Right lobe of liver (tissue), 6 donors: ENCODE measurements at places on chromosomes 3 and 15. TPM values are rescaled to one million over a fixed set of nuclear protein-coding genes. Genes with fewer than 3 reads are reported as not detected.

The SLC28A2 gene
- 0.30 TPM for total RNA-seq

The HEMK1 gene
- total RNA-seq, result 12.7 TPM

The TRH gene
- total RNA-seq, result not detected

The ALDH1A3 gene
- total RNA-seq, result 5.0 TPM

The TUSC7 gene
- not detected for total RNA-seq

The WDR49 gene
- total RNA-seq, result not detected

The IL16 gene
- 4.4 TPM for total RNA-seq

The CSPG5 gene
- 0.37 TPM for total RNA-seq

The THAP10 gene
- total RNA-seq, result 0.83 TPM

The IGSF11 gene
- total RNA-seq, result not detected

The SYNPR gene
- not detected for total RNA-seq

The TGFBR2 gene
- 49.1 TPM for total RNA-seq

The SUSD5 gene
- total RNA-seq, result 0.05 TPM

The KCNMB3 gene
- 2.3 TPM for total RNA-seq

- H3K4me1 ChIP-seq, result no peaks in the 10 kb centered on the region
- no peak overlapping the region for H3K27ac ChIP-seq
- H3K27me3 ChIP-seq, result no peaks in the 10 kb centered on the region
- H3K36me3 ChIP-seq, result no peaks in the 10 kb centered on the region
- H3K4me3 ChIP-seq, result no peak overlapping the region
Observed at GRCh38 chr3:36248374-36248773, 131.9 kb upstream of the STAC start.

GRCh38 chr15:90214553-90215196 lies 13.5 kb downstream of the SEMA4B start:
- no peaks in the 10 kb centered on the region for H3K27me3 ChIP-seq
- peaks cover 13% of the 10 kb centered on the region for H3K4me1 ChIP-seq
- H3K4me3 ChIP-seq, result no peak overlapping the region
- DNase-seq, result no peak
- no peaks in the 10 kb centered on the region for H3K36me3 ChIP-seq

DNA sequence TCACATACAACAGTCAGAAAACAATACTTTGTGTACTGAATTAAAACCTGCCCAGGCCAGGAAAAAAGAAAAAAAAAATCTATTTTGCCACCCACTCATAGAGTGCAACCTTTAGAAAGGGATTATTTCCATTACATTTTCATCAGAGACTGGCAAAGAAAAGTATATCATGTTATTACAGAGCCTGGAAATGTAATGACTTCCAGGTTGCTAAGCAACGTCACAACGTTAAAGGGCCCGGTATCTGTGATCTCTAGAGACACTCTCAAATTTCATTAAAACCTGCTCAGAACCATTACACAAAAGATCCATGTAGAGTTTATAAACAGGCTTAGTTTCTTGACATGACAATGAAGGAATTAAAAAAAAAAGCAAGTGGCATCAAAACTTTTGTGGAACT lies 170.5 kb downstream of the CTNNB1 start:
- H3K4me3 ChIP-seq, result no peak overlapping the region
- H3K36me3 ChIP-seq, result no peaks in the 10 kb centered on the region
- H3K27me3 ChIP-seq, result no peaks in the 10 kb centered on the region

- peak overlapping the region; percentile 82 for H3K4me3 ChIP-seq
- H3K27me3 ChIP-seq, result no peaks in the 10 kb centered on the region
- no peak for DNase-seq
- H3K27ac ChIP-seq, result peak overlapping the region; percentile 86
- peaks cover 18% of the 10 kb centered on the region for H3K4me1 ChIP-seq
- no peaks in the 10 kb centered on the region for H3K36me3 ChIP-seq
Observed at GRCh38 chr3:150602426-150603152, 532 bp upstream of the SELENOT start.

- H3K4me3 ChIP-seq, result no peak overlapping the region
- H3K4me1 ChIP-seq, result no peaks in the 10 kb centered on the region
- no peaks in the 10 kb centered on the region for H3K36me3 ChIP-seq
- DNase-seq, result no peak
- no peaks in the 10 kb centered on the region for H3K27me3 ChIP-seq
Observed at GRCh38 chr3:47533481-47533880, 20.0 kb upstream of the ELP6 start.

DNA sequence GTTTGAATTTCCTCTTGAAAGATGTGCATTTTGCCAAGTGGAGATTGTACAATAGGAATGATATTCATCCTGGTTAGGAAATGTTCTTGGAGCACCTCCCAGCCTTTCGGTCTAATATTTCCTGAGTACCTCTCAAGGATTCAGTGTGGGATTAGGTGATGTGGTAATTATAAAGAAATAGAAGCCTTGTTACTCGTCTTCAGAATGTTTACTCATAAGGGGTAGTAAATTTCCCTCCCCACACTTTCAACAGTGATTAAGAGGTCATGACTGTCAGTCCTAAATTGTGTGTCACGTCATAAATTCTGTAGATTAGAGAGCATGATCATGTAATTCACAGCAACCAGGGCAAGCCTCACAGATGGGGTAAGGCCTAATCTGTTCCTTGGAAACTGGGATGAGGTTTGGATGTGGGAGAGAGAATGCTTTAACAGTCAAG lies 633.1 kb upstream of the TBL1XR1 start:
- DNase-seq, result no peak
- no peak overlapping the region for H3K4me3 ChIP-seq
- no peaks in the 10 kb centered on the region for H3K27me3 ChIP-seq
- H3K4me1 ChIP-seq, result peaks cover 20% of the 10 kb centered on the region
- H3K36me3 ChIP-seq, result no peaks in the 10 kb centered on the region
- no peak overlapping the region for H3K27ac ChIP-seq

- no peak for DNase-seq
- no peaks in the 10 kb centered on the region for H3K36me3 ChIP-seq
- H3K4me3 ChIP-seq, result no peak overlapping the region
Observed at GRCh38 chr15:95793231-95793630, 537.3 kb upstream of the NR2F2 start.

DNA sequence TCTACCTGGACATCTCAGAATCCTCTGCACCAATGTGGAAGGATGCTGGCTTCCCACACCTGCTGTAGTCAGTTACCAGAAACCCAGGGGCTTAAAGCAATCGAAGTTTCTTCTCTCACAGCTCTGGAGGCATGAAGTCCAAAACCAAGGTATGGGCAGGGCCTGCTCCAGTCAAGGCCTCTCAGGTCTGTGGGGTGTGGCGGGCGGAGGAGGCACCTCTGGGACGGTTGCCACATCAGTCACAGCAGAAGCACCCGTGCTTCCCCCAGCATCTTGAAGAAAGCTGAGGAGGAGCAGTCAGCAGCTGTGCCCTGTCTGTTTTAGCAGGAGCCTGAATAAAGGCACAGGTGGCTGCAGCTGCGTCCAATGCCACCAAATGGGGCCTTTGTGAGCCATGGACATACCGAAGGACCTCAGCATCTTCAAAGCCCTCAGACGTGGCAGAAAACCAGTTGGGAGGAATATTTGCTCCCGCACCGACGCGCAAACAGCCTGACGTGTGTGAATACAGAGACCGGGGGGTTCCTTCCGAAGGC lies 68.9 kb downstream of the TFRC start:
- H3K4me1 ChIP-seq, result no peaks in the 10 kb centered on the region
- no peak overlapping the region for H3K27ac ChIP-seq
- H3K36me3 ChIP-seq, result no peaks in the 10 kb centered on the region
- H3K4me3 ChIP-seq, result no peak overlapping the region

DNA sequence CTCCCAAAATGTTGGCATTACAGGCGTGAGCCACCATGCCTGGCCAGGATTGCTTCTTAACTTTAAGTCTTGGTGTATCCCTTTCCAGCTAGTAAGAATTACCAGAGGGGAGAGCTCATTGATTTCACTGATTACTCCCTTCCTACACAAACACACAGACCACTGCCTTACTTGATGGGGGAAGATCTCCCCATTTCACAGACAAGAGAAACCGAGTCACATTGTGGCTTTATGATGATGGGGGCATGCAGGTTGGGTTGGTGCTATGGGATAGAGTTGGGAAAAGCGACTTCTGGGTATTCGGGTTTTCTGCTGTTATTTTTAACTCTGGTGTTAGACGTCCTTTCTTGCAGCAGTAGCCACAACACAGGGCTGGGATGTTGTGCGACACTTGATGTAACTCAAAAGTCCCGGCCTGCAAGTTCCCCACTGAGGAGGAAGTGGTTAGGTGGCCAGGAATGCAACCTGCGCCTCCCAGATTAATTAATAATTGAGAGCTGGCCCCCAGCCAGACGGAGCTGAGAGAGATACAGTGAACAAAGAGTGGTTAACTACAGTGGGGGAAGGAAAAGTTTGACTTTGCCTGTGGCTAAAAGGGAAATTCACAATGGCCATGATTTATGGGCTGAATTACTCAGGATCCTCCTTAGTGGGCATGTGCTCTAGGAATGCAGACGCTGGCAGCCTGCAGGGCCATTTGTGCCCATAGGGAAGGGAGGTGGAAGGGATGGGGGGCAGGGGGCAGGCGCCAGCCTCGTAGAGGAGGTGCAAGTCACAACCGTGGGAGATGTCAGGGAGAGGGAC lies 63.6 kb downstream of the SMAD6 start:
- no peaks in the 10 kb centered on the region for H3K27me3 ChIP-seq
- H3K36me3 ChIP-seq, result no peaks in the 10 kb centered on the region
- peak; percentile 79 for DNase-seq
- H3K27ac ChIP-seq, result no peak overlapping the region
- peaks cover 31% of the 10 kb centered on the region for H3K4me1 ChIP-seq

- no peaks in the 10 kb centered on the region for H3K4me1 ChIP-seq
- H3K27ac ChIP-seq, result no peak overlapping the region
- H3K4me3 ChIP-seq, result no peak overlapping the region
- H3K36me3 ChIP-seq, result peaks cover 20% of the 10 kb centered on the region
- H3K27me3 ChIP-seq, result no peaks in the 10 kb centered on the region
- no peak for DNase-seq
Observed at GRCh38 chr3:50317300-50317699, 5.2 kb downstream of the HYAL2 start.

GRCh38 chr15:31019986-31020385 lies 28.6 kb upstream of the MTMR10 start:
- no peak overlapping the region for H3K4me3 ChIP-seq
- no peak overlapping the region for H3K27ac ChIP-seq
- H3K36me3 ChIP-seq, result no peaks in the 10 kb centered on the region
- H3K27me3 ChIP-seq, result no peaks in the 10 kb centered on the region
- DNase-seq, result no peak
- no peaks in the 10 kb centered on the region for H3K4me1 ChIP-seq

- H3K27ac ChIP-seq, result no peak overlapping the region
- no peak overlapping the region for H3K4me3 ChIP-seq
- H3K36me3 ChIP-seq, result no peaks in the 10 kb centered on the region
- H3K4me1 ChIP-seq, result no peaks in the 10 kb centered on the region
- no peaks in the 10 kb centered on the region for H3K27me3 ChIP-seq
- DNase-seq, result no peak
Observed at GRCh38 chr3:153976891-153977554, 144.2 kb upstream of the ARHGEF26 start.

- no peak for DNase-seq
- H3K36me3 ChIP-seq, result no peaks in the 10 kb centered on the region
- H3K27ac ChIP-seq, result no peak overlapping the region
- no peaks in the 10 kb centered on the region for H3K4me1 ChIP-seq
Observed at GRCh38 chr3:129239991-129240390, 9.4 kb upstream of the COPG1 start.

- H3K27ac ChIP-seq, result no peak overlapping the region
- no peak for DNase-seq
- no peaks in the 10 kb centered on the region for H3K36me3 ChIP-seq
- H3K4me1 ChIP-seq, result no peaks in the 10 kb centered on the region
- H3K4me3 ChIP-seq, result no peak overlapping the region
Observed at GRCh38 chr3:113088616-113089015, 97.8 kb downstream of the GTPBP8 start.

- no peak overlapping the region for H3K4me3 ChIP-seq
- H3K36me3 ChIP-seq, result no peaks in the 10 kb centered on the region
- no peaks in the 10 kb centered on the region for H3K4me1 ChIP-seq
Observed at GRCh38 chr3:152376351-152377183, 107.8 kb downstream of the MBNL1 start.

- H3K4me3 ChIP-seq, result peak overlapping the region; percentile 51
- DNase-seq, result peak; percentile 73
- H3K4me1 ChIP-seq, result peaks cover 30% of the 10 kb centered on the region
- H3K27ac ChIP-seq, result peak overlapping the region; percentile 96
Observed at GRCh38 chr15:65832549-65833364, 36.5 kb upstream of the RAB11A start.

GRCh38 chr3:147410526-147411237 lies 1.5 kb downstream of the ZIC1 start:
- no peak for DNase-seq
- H3K4me3 ChIP-seq, result no peak overlapping the region
- no peak overlapping the region for H3K27ac ChIP-seq
- peaks cover 18% of the 10 kb centered on the region for H3K27me3 ChIP-seq
- H3K36me3 ChIP-seq, result no peaks in the 10 kb centered on the region
- peaks cover 13% of the 10 kb centered on the region for H3K4me1 ChIP-seq

- H3K27ac ChIP-seq, result no peak overlapping the region
- DNase-seq, result no peak
- no peaks in the 10 kb centered on the region for H3K36me3 ChIP-seq
- no peaks in the 10 kb centered on the region for H3K4me1 ChIP-seq
Observed at GRCh38 chr3:38019658-38020341, 9.6 kb downstream of the PLCD1 start.

- no peak for DNase-seq
- no peaks in the 10 kb centered on the region for H3K36me3 ChIP-seq
- no peak overlapping the region for H3K4me3 ChIP-seq
- no peaks in the 10 kb centered on the region for H3K4me1 ChIP-seq
Observed at GRCh38 chr15:81115054-81115939, 18.8 kb upstream of the CFAP161 start.

DNA sequence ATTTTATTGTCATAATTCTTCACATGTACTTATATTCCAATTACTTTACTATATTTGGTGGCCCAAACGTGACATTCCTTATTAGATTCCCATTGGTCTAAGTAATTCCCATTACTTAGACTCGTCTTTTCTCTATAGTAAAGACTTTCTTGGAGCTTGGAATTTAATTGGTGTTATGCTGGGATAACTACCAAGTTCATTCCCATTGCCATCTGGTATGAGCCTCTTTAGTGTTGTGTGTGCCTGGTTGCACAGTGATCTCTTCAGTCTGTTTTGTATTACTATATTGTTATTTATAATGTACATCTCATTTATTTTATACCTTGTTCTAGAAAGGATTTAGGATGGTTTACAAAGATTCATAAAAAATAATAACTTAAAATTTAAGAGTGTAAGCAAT lies 27.8 kb downstream of the TMEM108 start:
- no peak for DNase-seq
- no peak overlapping the region for H3K4me3 ChIP-seq
- no peaks in the 10 kb centered on the region for H3K27me3 ChIP-seq
- H3K4me1 ChIP-seq, result no peaks in the 10 kb centered on the region
- H3K36me3 ChIP-seq, result no peaks in the 10 kb centered on the region
